ENCODE measurements at places on chromosomes 2 and 18.

DNA sequence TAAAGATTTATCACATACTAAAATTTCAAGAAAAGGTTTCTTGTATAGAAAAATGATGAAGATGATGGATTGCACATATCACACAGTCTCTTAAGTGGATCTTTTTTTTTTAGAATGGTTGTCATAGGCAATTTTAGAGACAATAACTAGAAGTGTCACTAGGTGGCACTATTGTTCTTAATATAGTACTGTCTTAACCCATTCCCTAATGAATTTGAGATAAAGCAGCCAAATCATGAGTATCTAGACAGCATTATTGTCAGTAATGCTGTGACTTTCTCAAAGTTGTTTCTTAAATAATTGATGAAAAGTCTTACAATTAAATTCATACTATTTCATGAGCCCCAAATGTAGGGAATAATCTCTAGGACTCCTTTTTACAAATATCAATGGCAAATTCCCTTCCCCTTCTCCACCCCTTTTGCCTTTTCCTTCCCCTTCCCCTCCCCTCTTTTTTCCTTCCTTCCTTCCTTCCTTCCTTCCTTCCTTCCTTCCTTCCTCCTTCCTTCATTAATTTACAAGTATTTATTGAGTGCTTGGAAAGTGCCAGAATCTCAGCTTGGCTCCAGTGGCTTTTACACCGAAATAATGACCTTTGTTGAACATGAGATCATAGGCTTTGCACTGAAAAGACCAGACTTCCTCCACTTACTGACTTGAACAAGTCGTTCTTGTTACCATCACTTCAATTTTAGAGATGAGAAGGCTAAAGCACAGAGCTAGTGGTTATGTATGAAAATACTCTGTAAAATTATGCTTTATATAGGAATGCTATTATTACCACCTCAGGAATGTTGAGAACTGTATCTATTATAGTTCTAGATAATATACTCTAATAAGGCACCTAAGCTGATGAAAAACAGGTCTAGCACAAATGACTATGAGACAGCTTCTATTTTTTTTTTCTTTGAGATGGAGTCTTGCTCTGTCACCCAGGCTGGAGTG is 19.8 kb downstream of the MYL12B start:
- DNase-seq = peak; percentile 25

DNA sequence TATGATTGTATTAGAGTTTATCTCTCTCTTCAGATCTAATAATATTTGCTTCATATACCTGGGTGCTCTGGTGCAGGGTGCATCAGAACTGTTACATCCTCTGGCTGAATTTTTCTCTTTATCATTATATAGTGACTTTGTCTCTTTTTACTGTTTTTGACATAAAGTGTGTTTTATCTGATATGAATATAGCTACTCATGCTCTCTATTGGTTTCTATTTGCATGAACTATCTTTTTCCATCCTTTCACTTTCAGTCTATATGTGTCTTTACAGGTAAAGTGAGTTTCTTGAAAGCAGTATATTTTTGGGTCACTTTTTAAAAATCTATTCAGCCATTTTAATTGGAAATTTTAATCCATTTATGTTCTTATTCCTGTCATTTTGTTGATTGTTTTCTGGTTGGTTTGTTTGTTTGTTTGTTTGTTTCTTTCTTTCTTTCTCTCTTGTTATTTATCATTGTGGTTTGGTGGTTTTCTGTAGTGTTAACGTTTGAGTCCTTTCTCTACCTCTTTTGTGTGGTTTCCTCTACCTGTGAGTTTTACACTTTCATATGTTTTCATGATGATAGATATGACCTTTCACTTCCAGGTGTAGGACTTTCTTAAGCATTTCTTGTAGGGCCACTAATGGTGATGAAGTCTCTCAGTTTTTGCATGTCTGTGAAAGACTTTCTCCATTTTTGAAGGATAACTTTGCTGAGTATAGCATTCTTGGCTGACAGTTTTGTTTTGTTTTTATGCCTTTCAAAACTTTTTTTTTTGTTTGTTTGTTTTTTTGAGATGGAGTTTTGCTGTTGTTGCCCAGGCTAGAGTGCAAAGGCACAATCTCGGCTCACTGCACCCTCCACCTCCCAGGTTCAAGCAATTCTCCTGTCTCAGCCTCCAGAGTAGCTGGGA is 54.9 kb downstream of the CCNT2 start:
- no peak for DNase-seq

DNA sequence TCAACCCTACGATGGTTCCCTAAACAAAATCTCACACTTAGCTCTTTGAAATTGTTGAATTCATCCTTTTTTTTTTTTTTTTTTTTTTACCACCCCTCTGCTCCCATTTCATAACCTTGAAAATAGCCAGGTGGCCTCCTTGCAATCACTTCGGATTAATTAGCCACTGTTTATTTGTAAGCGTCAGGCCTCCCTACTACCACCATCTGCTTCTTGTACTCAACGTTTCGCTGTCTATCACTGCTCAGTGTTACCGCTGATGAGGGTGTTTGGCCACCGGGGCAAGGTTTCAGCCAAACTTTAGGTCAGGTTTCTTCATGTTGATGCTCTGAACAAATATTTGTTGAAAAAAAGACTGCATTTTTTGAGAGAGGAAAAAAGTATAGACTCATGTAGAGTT is 183.2 kb downstream of the EPHA4 start:
- DNase-seq = no peak

DNA sequence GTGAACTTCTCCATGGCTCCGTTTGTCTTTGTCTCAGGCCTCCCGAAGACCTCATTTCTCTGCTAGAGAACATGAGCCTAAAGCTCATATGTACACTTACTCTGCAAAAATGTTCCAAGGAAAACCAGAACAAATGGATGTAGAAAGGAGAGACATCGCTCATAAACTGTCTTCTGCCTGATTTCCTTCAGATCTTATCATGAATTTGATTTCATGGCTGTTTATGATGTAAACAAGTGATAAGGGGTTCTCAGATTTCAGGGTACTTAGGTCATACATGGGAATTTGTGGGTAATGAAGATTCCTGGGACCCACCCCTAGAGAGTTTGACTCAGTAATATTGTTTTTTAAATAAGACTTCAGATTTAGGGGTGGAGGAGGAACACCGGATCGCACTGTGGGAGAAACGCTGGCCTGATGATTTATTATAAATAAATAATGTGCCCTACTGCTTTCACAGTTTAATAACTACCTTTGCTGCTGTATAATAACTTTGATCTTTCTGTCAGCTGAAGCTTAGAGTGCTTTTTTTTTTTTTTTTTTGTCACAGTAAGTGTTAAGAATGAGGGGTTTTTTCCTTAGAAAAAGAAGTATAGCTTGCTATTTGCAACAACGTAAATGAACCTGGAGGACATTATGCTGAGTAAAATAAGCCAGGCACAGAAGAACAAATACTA is 14.9 kb downstream of the AOX1 start:
- no peak for DNase-seq

GRCh38 chr2:208062961-208063360 is 37.6 kb upstream of the PLEKHM3 start:
- no peak for DNase-seq

DNA sequence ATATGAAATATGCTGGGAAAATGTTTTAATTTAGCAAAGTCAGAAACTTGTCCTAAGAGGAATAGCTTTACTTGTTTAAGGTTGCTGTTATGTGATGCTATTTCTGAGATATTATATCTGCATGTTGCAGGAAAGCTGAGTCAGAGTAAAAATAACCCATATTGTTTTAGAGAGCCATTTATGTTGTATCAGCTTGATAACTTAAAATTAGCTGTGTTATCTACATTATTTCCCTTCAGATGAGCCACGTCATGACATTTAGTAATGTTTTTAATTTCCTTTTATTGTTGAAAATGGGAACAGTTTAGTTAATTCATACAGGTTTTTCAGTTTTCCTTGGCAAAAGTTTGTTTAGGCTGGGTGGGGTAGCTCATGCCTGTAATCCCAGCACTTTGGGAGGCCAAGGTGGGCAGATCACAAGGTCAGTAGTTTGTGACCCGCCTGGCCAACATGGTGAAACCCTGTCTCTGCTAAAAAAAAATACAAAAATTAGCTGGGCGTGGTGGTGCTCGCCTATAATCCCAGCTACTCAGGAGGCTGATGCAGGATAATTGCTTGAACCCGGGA is 55.8 kb downstream of the TTC27 start:
- DNase-seq = no peak

- no peak for DNase-seq
Measured at GRCh38 chr2:9558948-9559381, 3.3 kb upstream of the ADAM17 start.

- DNase-seq = no peak
Measured at GRCh38 chr2:95025406-95026319, at the start of gene MAL. MAL (plus strand) TSS chr2:95025708; CDS start chr2:95025793, 85 bp downstream.

GRCh38 chr2:113234721-113235346 is 43.9 kb downstream of the PAX8 start:
- no peak for DNase-seq

DNA sequence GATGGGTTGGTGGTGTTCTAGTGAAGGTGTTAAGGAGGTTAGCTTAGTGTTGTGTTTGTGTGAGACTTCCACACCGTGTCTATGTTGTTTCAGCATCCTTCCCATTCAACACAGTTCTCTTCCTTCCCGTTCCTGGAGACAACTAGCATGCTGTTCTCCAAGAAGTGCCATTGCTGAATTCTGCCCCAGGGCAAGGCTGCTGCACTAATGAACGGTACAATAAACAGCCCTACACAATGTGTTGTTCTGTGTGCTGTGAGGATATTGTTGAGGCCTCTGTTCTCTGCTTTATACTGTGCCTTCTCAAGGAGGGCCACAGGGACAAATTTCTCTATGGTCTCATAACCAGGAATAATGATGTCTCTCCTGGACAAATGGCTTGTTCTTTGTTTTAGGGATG is 39.8 kb upstream of the ZEB2 start:
- DNase-seq = no peak

DNA sequence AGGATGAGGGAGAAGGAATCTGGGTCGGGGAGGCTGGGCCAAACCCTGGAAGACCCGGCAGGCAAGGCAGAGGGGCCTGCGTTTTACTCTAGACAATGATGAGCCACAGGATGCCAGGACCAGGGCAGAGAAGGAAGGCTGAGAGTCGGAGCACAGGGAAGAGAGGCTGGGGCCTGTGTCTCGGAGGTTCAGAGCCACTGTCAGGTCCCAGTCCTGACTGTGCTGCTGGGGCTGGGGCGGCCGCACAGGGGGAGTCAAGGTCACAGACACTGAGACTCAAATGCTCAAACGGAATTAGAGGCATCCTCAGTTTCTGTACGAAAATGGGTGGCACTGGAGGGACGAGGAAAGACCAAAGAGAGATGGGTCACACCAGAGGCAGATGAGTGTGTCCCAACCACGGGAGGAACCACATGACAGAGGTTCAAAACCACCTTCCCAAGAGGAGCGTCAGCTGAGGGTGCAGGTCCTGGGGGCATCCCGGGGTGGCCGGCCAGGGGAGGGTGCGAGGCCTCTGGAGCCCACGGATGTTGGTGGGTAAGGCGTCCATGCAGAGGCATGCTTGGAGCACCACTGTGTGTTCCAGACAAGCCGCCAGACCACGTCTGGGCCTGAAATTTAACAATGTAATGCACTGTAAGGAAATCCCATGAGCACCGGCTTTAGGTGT is 14.7 kb downstream of the HDAC4 start:
- DNase-seq = no peak

- no peak for DNase-seq
Measured at GRCh38 chr2:232341061-232341738, 37.4 kb upstream of the ALPP start.

GRCh38 chr18:50757358-50757757 is 62.5 kb downstream of the MRO start:
- no peak for DNase-seq

- DNase-seq = no peak
Measured at GRCh38 chr2:212915121-212915782, 236.2 kb downstream of the IKZF2 start.

- peak; percentile 86 for DNase-seq
Measured at GRCh38 chr2:27095745-27096651, 9.4 kb downstream of the KHK start.

DNA sequence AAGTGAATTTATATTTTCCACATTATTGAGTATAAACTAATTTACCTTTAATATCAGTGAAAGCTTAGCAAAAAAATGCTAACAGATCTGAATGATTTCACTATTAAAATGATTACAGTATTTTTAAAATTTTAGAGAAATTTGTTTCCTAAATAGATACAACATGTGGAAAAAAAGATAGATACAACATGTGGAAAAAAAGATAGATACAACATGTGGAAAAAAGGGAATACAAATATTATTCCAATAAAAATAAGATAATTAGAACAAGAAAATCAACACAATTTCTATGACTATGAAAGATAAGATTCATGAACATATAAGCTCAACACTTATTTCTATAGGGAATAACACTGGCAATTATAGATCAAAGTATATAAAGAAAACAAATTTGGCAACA is 865.9 kb upstream of the VRK2 start:
- no peak for DNase-seq

DNA sequence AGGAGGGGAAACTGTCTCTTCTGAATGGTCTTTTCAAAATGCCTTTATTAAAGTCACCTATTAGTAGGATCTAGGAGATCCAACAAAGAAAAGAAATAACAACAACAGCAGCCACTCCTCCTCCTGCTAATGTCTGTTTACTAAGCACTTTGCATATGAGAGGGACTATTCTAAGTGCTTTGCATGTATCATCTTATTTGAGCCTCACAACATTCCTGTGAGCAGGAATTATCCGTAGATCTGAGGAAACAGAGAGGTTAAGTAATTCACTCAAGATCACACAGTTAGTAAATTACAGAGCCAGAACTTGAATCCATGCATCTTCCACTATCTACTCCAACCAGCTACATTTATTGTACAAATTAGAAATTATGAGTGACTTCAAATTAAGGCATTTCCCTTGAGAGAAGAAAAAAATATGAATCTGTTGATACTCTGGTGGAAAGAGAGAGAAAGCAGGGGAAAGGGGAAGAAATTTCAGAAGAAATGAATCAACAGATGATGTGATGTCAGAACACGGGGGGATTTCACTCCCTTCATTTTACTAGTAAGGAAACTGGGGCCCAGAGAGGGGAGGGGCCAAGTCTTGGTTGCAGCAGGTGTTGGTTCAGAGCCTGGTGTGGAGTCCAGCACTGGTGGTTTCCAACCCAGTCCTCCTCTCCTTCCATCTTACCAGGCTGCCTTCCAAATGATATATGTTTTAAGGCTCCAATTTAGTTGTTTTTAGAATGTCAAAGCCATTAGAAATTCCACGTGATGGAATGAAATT is 49.7 kb downstream of the TSN start:
- no peak for DNase-seq

- DNase-seq = no peak
Measured at GRCh38 chr2:71008342-71008741, 13.7 kb upstream of the TEX261 start.

GRCh38 chr2:98012561-98012991 is 16.8 kb upstream of the TMEM131 start:
- DNase-seq = peak; percentile 45
